ENCODE measurements at places on chromosomes 11 and 22.

GRCh38 chr11:32511926-32512325 is 71.7 kb upstream of the EIF3M start:
- no peak for DNase-seq

- DNase-seq = no peak
Measured at GRCh38 chr11:128532572-128533091, 54.7 kb downstream of the ETS1 start.

- DNase-seq = no peak
Measured at GRCh38 chr11:72876147-72876546, 61.9 kb downstream of the ATG16L2 start.

GRCh38 chr11:82832983-82833382 is 67.2 kb downstream of the PRCP start:
- DNase-seq = no peak

- DNase-seq = no peak
Measured at GRCh38 chr11:70024773-70025045, 53.4 kb upstream of the ANO1 start.

All from stimulated activated CD8-positive, alpha-beta memory T cell treated with anti-CD3 and anti-CD28 coated beads, Interleukin-4, amount 100 ng/mL, for 1 hour (primary cell).